Stimulated activated CD8-positive, alpha-beta memory T cell treated with anti-CD3 and anti-CD28 coated beads, Interleukin-7, amount 100 ng/mL, for 1 hour (primary cell): ENCODE measurements at places on chromosomes 6 and 20.

GRCh38 chr6:157928428-157928827, 53.2 kb upstream of the SYNJ2 start:
- no peak for DNase-seq

DNA sequence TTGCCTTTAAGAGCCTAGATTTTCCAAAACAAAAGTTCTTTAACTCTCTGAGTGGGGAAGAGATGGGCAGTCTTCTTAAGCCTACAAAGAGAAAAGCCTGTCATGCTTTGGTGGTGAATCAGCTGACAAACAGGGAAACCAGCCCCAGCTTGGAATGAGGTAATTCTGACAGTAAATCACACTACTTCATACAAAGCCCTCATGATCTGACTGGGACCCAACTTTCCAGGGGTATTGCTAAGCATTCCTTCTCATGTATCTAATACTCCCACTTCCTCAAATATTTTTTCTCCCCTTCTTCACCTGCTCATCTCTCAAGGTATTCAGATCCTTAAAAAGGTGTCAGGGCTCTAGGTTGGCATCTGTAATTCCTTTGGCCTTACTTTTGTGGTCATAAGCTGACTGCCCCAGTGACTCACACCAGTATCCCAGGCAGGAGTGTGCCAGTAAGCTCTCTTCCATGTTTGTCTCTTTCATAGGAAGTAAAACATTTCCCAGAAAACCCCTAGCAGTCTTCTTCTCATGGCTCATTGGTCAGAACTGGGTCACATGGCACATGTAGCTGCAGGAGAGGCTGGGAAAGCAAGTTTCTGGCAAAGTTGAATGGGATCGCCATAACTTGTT, 15.0 kb upstream of the TBC1D22B start:
- DNase-seq, result no peak

DNA sequence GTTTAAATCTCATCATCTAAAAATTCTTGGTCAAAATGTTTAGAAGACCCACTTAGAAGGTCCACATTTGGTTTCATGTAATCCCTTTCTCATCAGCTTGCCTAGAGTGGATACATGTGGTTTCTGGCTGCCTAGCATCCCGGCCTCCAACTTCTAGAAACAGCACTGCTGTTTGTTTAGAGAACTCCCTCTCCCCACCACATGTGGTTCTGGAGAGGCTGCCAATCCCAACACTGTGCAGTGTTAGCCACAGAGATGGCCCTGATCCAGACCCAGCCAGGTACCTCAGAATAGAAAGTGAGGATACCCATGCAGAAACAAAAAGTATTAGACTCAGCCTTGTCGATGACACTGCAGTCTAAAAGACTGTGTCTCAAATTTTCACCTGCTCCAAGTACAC, 241.8 kb downstream of the BCKDHB start:
- no peak for DNase-seq

- DNase-seq, result no peak
Measured at GRCh38 chr6:85685713-85686112, 43.0 kb upstream of the SYNCRIP start.

- no peak for DNase-seq
Measured at GRCh38 chr6:151585741-151586140, 91.9 kb downstream of the CCDC170 start.

- no peak for DNase-seq
Measured at GRCh38 chr20:11120431-11120830, 446.6 kb upstream of the JAG1 start.

- DNase-seq, result no peak
Measured at GRCh38 chr20:11654766-11655165, 262.9 kb upstream of the BTBD3 start.

DNA sequence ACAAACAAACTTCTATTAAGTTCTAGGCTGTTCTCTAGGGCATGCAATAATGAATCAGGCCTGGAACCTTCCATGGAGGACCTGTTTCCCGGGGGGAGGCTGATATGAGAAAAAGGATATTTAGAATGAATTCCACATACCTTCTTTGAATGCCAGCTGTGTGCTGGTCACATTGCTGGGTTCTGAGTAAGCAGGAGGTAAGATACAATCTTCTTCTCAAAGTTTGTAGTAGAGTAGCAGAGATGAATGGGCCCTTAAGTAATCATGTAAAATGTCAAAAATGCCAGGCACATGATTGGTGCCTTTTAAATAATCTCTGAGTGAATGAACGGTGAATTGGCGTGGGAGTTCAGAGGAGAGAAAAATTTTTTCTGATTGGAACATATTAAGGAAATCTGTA, 47.4 kb downstream of the TGM2 start:
- no peak for DNase-seq
